ENCODE measurements at places on chromosomes 12 and 14.

- DNase-seq: no peak
- H3K27me3 ChIP-seq: no peaks in the 10 kb centered on the region
- peaks cover 8% of the 10 kb centered on the region for H3K4me1 ChIP-seq
- H3K27ac ChIP-seq: no peak overlapping the region
- H3K36me3 ChIP-seq: no peaks in the 10 kb centered on the region
Measured at GRCh38 chr12:121989276-121990113, 32.2 kb upstream of the BCL7A start.

DNA sequence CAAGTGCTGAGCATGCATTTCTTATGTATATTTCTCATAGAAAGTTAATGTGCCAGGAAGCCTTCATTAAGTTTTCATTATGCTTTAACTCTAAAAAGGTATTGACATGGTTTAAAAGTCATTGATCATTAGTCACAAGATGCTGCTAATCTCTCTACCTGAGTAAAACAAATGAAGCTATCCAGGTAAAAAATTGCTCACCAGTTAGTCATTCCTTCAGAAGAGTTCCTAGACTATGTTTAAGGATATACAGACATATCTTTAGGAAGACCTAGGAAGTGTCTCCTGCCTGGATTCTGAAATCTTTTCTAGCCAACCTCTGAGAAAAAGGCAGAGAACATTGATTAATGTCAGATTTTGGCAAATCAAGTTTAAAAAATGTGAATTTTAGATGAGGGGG lies 274.2 kb downstream of the PDZRN4 start:
- no peak overlapping the region for H3K27ac ChIP-seq
- no peak for DNase-seq
- H3K4me1 ChIP-seq: no peaks in the 10 kb centered on the region
- H3K36me3 ChIP-seq: no peaks in the 10 kb centered on the region
- no peak overlapping the region for H3K4me3 ChIP-seq

DNA sequence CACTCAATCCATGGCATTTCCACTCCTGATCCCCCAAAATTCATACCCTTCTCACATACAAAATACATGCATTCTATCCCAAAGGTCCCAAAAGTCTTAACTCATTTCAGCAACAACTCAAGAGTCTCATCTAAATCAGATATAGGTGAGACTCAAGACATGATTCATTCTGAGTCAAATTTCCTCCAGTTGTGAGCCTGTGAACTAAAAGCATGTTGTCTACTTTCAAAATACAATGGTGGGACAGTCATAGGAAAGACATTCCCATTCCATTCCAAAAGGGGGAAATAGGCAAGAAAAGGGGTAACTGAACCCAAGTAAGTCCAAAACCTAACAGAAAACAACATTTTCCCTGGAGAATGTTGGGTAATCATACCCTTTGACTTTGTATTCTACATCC lies 103.3 kb downstream of the C12orf75 start:
- H3K27ac ChIP-seq: no peak overlapping the region
- H3K27me3 ChIP-seq: peaks cover 19% of the 10 kb centered on the region
- no peak overlapping the region for H3K4me3 ChIP-seq
- no peaks in the 10 kb centered on the region for H3K36me3 ChIP-seq
- no peaks in the 10 kb centered on the region for H3K4me1 ChIP-seq

- H3K4me1 ChIP-seq: peaks cover 1% of the 10 kb centered on the region
- DNase-seq: no peak
- H3K27me3 ChIP-seq: no peaks in the 10 kb centered on the region
- H3K36me3 ChIP-seq: no peaks in the 10 kb centered on the region
- H3K27ac ChIP-seq: no peak overlapping the region
Measured at GRCh38 chr12:93733358-93733757, 56.2 kb downstream of the CRADD start.

GRCh38 chr12:93229494-93230325 lies 148.0 kb upstream of the NUDT4 start:
- DNase-seq: no peak
- no peaks in the 10 kb centered on the region for H3K36me3 ChIP-seq
- H3K4me3 ChIP-seq: no peak overlapping the region

GRCh38 chr14:28709571-28710305 lies 56.8 kb upstream of the FOXG1 start:
- no peak overlapping the region for H3K27ac ChIP-seq
- H3K4me3 ChIP-seq: no peak overlapping the region
- H3K36me3 ChIP-seq: no peaks in the 10 kb centered on the region
- DNase-seq: no peak
- no peaks in the 10 kb centered on the region for H3K27me3 ChIP-seq
- no peaks in the 10 kb centered on the region for H3K4me1 ChIP-seq

DNA sequence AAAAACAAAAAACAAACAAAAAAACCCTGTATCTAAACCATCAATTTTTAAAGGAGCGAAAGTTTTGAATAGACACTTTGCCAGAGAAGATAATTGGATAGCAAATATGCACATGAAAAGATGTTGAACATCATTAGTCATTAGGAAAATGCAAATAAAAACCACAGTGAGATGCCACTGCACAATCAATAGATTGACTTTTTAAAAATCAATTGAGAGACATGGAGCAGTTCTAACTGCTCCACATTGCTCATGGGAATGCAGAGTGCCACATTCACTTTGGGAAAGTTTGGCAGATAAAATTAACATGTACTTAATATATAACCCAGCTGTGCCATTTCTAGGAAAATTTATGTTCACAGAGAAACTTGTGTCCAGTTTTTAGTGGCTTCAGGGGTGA lies 12.7 kb downstream of the EIF2S1 start:
- DNase-seq: no peak
- peaks cover 54% of the 10 kb centered on the region for H3K36me3 ChIP-seq
- peaks cover 25% of the 10 kb centered on the region for H3K4me1 ChIP-seq
- H3K27me3 ChIP-seq: no peaks in the 10 kb centered on the region
- no peak overlapping the region for H3K27ac ChIP-seq

DNA sequence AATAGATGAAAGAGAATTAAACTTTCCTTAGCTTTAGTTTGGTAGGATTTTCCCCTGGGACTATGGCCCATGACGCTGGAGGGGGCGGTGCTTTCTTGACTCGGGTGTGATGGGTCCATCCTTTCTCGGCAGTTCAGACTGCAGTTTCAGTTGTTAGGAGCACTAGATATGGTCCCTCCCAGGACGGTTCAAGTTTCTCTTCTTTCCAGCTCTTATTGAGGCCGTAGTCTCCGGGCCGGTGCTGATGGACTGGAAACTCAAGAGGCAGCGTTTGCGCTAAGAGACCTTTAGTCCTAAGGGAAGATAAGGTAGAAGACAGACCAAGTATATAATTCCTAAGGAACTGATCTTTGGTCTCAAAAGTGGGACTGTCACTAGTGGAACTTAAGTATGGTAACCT lies 111.2 kb downstream of the RIN3 start:
- no peak overlapping the region for H3K27ac ChIP-seq
- H3K4me1 ChIP-seq: no peaks in the 10 kb centered on the region
- H3K36me3 ChIP-seq: peaks cover 24% of the 10 kb centered on the region
- no peak overlapping the region for H3K4me3 ChIP-seq
- H3K27me3 ChIP-seq: peaks cover 3% of the 10 kb centered on the region

GRCh38 chr14:60977847-60978246 lies 3.0 kb downstream of the TRMT5 start:
- peaks cover 13% of the 10 kb centered on the region for H3K4me1 ChIP-seq
- H3K27me3 ChIP-seq: no peaks in the 10 kb centered on the region
- no peak overlapping the region for H3K27ac ChIP-seq
- DNase-seq: no peak
- H3K4me3 ChIP-seq: no peak overlapping the region

DNA sequence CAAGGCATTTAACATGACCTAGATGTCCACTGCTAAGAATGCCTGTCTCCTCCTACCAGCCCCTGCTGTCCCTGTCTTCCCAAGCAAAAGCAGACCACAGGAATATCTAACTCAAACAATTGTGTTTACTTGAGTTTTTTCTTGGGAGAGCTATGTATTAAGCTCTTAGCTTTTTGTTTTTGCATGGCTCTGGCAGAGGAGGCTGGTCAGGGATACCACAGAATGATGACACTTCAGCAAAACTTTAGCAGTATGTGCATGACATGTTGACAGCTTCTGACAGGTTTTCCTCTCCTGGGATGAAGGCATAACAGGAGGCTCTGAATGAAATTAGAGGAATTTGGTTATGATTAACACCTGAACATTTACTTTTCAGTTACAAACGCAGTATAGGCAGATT lies 6.9 kb downstream of the TMBIM6 start:
- no peaks in the 10 kb centered on the region for H3K27me3 ChIP-seq
- H3K4me3 ChIP-seq: peak overlapping the region; percentile 81
- no peak for DNase-seq
- H3K36me3 ChIP-seq: peaks cover 62% of the 10 kb centered on the region

DNA sequence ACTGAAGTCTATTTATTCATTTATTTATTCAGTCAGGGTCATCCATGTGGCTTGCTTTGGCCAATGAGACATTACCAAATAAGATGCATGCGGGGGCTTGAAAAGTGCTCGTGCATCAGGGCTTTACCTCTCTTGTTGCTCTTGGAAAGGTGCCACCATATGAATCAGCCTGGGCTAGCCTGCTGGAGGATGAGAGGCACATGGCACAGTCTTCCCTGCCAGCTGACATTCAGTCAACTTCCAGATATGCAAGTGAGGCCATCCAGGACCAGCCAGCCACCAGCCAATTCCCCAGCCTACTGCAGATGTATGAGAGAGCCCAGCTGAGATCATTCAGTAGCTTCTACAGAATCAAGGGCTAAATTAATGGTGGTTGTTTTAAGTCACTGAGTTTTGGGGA lies 105.2 kb upstream of the RPH3A start:
- no peak for DNase-seq

DNA sequence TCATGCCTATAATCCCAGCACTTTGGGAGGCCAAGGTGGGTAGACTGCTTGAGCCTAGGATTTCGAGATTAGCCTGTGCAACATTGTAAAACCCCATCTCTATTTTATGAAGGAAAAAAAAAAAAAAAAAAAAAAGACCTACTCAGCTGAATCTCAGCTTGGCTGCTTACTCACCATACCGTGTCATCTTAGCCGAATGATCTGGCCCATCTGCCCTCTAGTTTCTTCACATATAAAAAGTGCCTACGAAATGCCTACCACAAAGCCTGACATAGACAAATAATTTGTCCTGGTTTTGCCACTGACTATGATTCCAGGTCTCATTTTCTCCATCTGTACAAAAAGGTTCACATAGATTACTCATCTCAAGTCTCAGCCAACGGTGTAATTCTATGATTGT lies 10.1 kb downstream of the DIABLO start:
- H3K36me3 ChIP-seq: peaks cover 39% of the 10 kb centered on the region
- no peak for DNase-seq
- no peak overlapping the region for H3K27ac ChIP-seq

- peaks cover 25% of the 10 kb centered on the region for H3K4me1 ChIP-seq
- peaks cover 8% of the 10 kb centered on the region for H3K27me3 ChIP-seq
- no peak overlapping the region for H3K4me3 ChIP-seq
Measured at GRCh38 chr12:52628841-52629240, 10.5 kb upstream of the KRT73 start.

DNA sequence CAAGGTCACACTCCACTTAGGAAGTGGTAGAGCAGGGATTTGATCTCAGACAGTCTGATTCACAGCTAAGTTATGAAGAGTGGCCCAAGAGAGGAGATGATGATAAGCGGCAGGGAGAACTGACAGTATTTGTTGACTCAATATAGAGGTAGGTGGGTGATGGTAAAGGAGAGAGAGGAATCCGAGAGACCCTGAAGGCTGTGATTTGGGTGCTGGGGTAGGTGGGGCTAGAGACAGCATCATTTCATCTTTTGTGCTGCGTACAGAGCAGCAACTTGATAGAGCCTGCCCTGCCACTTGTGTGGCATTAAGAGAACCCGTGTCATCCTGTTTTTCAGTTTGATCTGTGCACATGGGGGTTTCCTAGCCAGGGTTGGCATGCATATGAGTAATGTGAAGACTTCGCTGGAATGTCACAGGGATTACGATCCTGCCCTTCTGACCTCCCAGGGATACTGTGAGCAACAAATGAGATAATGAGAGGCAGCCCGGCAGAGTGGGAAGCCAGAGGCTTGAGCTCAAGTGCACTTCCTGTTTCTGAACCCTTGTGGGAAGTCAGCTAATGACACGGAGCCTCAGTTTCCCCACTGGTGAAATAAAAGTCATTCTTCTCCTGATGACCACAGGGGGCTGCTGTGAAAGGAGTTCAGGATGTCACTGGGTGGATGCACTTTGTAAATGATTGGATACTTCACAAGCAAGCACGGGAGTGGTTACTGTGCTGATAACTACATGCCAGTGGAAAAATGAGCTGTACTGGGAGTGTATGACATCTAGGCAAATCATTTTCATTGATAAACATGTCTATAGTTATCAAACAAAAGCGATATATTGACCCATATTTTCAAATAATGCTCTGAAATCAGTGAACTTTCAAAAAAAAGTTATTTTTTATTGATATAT lies 59.5 kb upstream of the IGF1 start:
- peaks cover 9% of the 10 kb centered on the region for H3K27me3 ChIP-seq
- H3K36me3 ChIP-seq: no peaks in the 10 kb centered on the region

DNA sequence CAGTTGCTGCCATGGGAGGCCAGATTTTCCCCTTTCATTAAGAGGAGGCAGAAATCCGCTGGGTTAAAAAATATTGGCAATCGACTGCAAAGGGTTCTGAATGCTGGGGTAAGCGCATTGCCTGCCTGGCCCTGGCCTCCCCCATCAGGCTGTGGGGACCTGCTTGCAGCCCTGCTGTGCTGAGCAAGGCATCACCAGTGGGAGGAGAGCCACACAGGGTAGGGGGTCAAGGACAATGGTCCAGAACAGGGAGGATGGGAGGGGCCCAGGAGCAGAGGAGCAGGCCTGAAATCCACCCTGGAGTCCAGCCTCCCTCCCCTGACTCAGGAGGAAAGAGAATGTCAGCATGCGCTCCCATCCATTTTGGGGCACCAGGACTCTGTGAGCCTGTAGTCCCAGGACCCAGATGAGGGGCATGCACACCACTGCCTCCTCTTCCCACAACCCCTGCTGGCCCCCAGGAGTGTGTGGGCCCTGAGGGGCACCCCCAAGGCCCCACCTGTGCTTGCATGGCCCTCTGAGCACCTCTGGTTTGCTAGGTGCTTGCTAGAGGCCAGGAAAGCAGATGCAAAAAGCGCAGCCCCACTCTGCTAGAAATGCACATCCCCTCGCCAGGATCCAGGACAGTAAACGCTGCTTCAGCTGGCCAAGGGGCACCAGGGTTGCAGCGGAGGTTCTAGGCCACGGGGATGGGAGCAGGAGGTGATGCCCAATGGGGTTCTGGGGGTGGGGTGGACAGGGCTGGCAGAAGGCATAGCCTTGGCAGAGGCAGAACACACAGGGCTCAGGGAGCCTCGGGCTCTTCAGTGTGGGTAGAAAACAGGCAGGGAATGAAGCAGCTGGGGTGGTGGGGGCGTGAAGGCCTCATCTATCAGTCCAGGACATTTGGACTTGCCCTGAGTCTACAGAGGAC lies 14.6 kb downstream of the TESC start:
- H3K36me3 ChIP-seq: peaks cover 9% of the 10 kb centered on the region
- no peak for DNase-seq
- no peak overlapping the region for H3K4me3 ChIP-seq
- H3K4me1 ChIP-seq: peaks cover 3% of the 10 kb centered on the region
- H3K27me3 ChIP-seq: no peaks in the 10 kb centered on the region

DNA sequence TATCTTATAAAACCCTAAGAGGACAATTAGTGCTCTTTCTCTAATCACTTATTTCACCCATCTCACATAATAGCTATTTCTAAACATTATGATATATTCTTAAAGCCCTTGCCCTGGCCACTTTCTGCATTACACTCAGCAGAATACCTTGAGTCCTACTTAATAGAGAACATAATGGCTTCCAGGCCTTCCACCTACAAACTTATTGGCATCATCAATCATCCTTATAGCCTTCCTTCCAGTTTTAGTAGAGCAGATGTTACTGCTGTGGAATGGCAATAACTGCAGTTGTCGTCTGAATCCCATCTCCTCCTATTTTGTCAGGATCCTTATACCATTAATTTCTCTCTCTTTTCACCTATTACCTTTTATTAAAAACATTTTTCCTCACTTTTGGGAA lies 1127.4 kb downstream of the LRFN5 start:
- no peak overlapping the region for H3K4me3 ChIP-seq
- no peak overlapping the region for H3K27ac ChIP-seq
- H3K36me3 ChIP-seq: no peaks in the 10 kb centered on the region
- no peak for DNase-seq

Measured in T-helper 2 cell treated with Interferon-gamma antibody and Interleukin-4, amounts not matched to agents 5 μg/mL and 100 μg/mL, for 36 hours (primary cell).